ENCODE measurements at places on chromosomes 13 and 19.

GRCh38 chr19:7869910-7870511 is 4.2 kb downstream of the PRR36 start:
- DNase-seq = peak; percentile 30

DNA sequence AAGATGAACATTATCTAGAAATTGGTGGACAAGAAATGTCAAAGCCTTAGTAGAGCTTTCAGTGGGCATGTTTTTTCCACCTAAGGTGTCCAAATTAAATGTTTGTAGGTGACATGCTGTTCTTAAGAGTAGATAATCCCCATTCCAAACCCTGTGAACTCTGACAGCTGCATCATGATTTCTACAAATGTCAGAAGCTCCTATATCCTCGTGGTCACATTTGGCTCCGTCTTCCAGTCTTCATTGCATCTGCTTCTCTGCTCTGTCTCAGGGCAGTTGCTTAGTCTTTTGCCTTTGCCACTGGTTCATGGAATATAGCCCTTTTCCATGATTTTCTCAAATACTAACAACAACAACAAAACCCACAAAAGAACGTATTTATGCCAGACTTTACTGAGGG is 234.5 kb downstream of the DLEU7 start:
- no peak for DNase-seq

DNA sequence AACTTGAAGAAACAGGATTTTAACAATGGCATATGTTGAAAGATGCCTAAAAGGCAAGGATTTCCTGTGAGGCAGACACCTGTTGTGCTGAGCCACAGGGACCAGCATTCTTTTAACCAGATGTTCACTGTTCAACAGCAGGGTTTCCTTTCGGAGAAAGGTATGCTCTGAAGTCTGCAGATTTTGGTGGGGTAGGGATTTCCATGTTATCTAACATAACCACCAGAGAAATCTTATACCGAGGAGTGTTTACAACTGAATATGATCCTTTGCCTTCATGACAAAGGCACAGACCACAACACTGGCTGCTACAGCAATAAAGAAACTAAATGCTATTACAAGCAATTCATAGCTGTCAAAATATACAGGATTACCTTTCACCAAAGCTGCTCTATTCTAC is 48.1 kb downstream of the MPHOSPH8 start:
- DNase-seq = no peak

- no peak for DNase-seq
These were observed 14.3 kb upstream of the FOXO1 start for GRCh38 chr13:40680659-40681323.

- DNase-seq = no peak
These were observed at the start of gene MTUS2 for GRCh38 chr13:28820099-28821051. Gene MTUS2, plus strand, starts transcription at chr13:28820339.

All from RWPE1 (cell line).